ENCODE measurements at places on chromosomes 7 and 10.

GRCh38 chr10:6409971-6410643, 170.0 kb downstream of the PRKCQ start:
- DNase-seq: peak; percentile 56

- DNase-seq: peak; percentile 63
Measured at GRCh38 chr10:31272841-31273240, 46.2 kb upstream of the ZEB1 start.

DNA sequence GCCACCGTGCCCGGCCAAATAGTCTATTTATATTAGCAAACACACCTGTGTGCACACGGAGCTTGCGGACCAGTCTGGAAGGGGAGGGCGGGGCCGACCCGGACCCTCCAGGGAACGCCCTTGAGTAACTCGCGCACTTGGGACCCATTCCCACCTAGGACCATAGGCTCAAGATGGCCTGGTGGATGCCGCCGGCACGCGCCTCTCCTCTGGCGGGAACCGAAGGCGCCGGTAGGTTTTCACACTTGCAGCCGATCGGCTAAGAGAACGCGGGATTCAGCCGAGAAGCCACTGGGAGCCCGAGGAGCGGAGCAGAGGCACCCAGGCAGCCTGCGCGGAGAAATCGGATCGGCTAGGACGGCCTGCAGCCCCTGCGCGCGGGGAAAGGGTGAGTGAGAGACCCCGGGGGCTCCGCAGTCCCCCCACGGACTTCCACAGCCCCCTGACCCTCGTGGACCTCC, 18.9 kb downstream of the IFT22 start:
- no peak for DNase-seq

DNA sequence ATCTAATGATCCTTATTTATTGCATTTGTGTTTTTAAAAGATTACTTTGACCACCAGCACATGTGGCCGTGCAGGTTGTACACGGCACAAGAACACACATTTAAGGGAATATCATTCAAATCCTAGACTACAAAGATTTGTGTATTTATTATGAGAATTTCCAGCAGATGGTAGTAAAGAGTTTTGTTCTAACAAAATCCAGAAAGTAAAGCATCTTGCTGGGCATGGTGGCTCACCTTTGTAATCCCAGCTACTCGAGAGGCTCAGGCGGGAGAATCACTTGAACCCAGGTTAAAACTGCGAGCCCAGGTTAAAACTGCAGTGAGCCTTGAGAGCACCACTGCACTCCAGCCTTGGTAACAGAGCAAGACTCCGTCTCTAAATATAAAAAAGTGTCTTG, 31.5 kb downstream of the MACROH2A2 start:
- no peak for DNase-seq

GRCh38 chr7:132244903-132245480, 331.3 kb downstream of the PLXNA4 start:
- no peak for DNase-seq

DNA sequence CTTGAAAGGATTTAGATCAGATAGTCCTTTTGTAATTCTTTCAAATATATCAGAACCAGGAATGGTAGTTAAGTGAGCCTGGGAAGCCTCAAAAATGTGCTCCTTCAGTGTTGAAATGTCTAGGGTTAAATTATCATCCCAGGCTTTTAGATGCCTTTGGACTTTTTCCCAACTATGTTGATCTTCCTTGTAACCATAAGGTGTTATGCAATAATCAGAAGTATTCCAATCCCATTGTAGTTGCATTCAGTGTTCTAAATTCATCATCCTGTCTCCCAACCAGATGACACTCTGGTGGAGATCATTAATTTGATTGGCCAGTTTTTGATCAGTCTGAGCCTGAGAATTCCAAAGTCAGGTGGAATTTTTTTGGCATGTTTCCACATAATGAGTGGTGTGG, 35.1 kb upstream of the AKR1C2 start:
- no peak for DNase-seq

GRCh38 chr10:77501152-77501845, 136.3 kb downstream of the KCNMA1 start:
- DNase-seq: peak; percentile 98

DNA sequence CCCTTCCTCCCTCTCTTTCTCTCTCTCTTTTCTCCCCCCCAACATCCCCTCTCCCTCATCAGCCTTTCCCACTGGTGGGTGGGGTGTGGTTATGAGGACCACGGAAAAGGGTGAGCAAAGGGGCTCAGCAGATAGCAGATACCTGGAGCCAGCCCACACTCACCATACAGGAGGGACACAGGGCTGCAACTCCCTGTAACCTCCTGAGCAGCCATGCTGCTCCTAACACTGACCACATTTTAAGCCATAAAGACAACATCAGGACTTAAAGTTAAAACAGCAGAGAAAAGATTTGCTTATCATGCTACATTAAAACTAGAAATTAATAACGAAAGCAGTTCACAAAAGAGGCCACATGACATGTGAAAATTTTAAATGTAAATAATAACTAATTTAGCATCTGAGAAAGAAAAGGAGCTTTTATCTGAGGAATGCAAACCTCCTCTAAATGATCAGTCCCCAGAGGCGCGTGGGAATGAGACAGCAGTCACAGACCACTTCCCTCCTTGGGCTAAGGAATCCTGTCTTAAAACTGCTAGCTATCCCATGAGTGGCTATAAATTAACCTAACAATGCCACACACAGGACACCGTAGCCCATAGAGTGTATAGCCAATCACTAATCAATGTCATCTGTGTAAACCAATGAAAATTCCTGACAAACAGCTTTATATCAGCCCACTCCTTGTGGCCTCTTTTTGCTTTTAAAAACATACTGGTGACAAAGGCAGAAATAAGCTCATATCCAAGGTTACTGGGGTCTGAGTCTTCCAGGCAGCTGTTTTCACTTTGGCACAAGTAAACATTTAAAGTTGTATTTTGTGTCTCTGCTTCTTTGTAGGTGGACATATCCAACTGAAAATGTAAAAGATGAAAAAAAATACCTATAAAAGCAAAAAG, 33.3 kb downstream of the PKD1L1 start:
- peak; percentile 86 for DNase-seq

DNA sequence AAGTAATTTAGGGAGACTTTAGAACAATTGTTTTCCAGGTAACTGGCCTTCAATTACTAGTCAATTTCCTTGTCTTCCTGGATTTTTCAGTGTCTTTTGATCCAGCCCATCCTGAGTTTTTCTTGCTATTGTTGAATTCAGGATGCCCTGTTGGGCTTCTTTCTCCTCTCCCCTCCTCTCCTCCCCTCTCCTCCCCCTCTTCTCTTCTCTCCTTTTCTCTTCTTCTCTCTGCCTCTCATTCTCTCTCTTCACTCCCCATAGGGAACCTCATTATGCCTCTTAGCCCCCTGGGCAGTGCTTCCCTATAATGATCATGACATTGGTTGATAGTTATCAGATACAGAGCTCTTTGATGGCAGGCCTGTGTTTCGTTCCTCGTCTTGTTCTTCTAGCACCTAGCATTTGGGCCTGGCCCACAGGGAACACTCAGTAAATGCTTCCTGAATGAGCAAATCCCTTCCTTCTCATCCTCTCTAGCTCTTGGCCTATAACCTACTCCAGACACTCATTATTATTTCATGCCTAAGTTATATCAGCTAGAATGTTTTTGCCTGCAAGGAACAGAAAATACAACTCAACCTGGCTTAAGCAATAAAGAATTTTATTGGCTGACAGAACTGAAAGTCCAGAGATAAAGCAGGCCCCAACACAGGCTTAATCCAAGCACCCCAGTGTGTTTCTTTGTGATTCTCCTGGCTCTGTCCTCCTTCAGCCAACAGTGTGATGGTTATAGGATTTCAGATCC, 56.8 kb downstream of the CACNB2 start:
- DNase-seq: no peak

DNA sequence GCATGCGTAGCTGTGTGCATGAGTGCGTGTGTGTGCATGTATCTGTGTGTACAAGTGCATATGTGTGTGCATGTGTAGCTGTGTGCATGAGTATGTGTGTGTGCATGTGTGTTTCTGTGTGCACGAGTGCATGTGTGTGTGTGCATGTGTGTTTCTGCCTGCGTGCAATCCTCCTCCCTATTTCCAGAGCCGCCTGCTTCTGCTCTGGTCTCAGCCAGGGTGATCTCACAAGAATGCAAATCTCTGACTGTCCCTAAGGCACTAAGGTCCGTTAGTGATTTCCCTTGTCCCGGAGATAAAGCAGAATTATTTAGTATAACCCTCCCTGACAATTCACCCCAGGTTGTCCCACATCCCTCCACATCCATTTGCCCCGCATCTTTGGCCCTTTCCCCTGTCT, 530.3 kb downstream of the TCERG1L start:
- DNase-seq: no peak

GRCh38 chr7:23396222-23397015, 73.9 kb downstream of the IGF2BP3 start:
- peak; percentile 82 for DNase-seq

DNA sequence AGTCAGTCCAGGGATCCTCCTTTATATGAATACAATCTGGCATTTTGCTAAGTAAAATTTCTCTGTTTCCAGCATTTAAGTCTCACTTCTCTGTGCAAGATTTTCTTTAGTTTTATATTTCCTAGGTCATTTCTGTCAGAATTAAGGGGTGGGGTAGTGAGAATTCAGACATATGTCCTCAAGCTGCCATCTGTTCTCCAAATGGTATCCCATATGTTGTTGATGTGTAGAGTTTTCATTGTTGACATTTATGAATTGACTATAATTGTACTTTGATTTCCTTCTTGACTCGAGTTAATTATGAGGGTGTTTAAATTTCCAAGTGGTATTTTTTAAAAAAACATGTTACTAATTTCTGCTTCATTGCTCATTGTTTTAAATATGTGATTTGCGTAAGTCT, 148.8 kb downstream of the NPSR1 start:
- no peak for DNase-seq

- DNase-seq: no peak
Measured at GRCh38 chr10:14116837-14117236, 213.9 kb downstream of the FRMD4A start.

GRCh38 chr10:31083765-31084184, 52.1 kb upstream of the ZNF438 start:
- peak; percentile 71 for DNase-seq

DNA sequence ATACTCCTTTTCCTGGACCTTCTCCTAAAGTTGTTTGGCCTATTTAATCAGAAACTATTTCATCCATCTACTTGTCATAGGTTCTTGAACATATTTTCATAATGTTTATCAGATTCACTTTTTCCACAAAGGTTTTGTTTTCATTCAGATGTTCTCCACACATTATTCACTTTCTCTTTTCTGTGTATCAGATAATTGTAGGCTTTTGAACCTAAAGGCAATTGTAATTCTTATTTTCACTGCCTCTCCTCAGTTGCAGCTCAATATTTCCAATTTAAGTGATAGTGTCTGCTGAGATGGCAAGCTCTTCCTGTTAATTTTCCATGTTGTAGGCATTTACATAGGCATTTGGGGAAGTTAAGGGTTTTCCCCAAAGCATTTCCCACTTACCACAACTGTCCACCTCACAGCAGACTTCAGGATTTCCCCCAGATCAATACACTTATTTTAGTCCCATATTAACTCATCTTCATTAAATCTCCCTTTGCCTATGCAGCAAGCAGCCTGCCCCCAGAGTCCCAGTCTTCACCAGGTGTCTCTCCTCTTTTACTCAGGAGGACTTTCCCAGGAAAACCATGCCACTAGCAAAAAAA, 12.3 kb upstream of the IKZF1 start:
- no peak for DNase-seq

GRCh38 chr7:14988941-14989340, 86.4 kb upstream of the DGKB start:
- peak; percentile 19 for DNase-seq

DNA sequence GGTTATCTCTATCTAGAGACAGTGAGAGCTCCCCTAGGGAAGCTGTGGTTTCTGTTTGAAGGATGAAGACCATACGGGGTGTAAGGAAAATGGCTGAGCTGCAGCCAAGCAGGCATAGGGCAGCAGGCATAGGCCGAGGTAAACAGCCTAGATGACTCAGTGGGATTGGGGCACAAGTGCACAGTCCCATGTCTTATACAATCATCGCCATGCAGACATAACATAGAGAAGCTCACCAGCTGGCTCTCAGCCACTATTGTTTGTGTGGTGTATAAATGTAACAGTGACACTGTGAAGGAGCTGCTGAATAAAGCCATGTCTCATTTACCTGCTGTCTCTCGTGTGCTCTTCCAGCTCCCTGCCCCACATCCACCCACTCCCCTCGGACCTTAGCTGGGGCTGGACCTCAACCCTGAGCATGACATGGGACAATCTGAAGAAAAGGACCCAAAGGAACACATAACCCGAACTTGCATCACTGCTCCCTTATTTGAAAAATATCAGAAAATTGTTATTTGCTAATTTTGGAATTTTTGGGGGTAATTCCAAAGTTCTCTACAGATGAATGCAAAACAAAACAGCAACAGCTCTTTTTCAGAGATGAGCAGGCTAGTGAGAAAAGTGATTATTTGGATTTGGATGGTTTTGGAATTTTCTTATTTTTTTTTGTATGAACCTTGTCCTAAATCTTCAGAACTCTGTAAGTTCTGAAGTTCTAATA, 582.7 kb downstream of the REEP3 start:
- no peak for DNase-seq

- no peak for DNase-seq
Measured at GRCh38 chr7:81492910-81493309, 276.9 kb downstream of the HGF start.

- no peak for DNase-seq
Measured at GRCh38 chr7:121049028-121049791, 60.7 kb downstream of the CPED1 start.

- no peak for DNase-seq
Measured at GRCh38 chr7:30734497-30734896, 17.4 kb upstream of the INMT start.

GRCh38 chr7:24545215-24545614, 28.0 kb upstream of the PALS2 start:
- DNase-seq: no peak

DNA sequence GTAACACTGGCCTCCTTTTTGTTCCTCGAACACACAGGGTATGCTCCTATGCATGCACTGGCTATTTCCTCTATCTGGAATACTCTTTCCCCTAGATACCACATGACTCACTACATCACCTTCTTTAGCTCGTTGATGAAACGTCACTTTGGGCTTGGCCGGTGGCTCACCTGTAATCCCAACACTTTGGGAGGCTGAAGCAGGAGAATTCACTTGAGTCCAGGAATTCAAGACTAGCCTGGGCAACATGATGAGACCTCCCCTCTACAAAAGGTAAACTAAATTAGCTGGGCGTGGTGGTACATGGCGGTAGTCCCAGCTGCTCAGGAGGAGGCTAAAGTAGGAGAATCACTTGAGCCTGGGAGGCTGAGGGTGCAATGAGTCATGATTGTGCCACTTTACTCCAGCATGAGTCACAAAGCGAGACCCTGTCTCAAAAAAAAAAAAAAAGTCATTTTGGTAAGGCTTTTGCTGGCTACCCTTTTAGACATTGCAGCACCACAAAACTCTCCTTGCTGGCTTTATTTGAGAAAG, 14.5 kb downstream of the ANKIB1 start:
- peak; percentile 48 for DNase-seq
